ENCODE measurements at places on chromosomes 2 and 18. TPM values are rescaled to one million over a fixed set of nuclear protein-coding genes. Genes with fewer than 3 reads are reported as not detected.

Gene TMEM169
- 0.37 TPM for total RNA-seq

Gene ANKRD30B
- total RNA-seq = not detected

Gene FSHR
- not detected for total RNA-seq

Gene FAHD2A
- 31.3 TPM for total RNA-seq

Gene PLEKHH2
- total RNA-seq = 2.1 TPM

Gene CFC1
- 0.11 TPM for total RNA-seq

Gene DSC3
- total RNA-seq = 1.1 TPM

Gene KCNE4
- 0.46 TPM for total RNA-seq

Gene TRIP12
- 70.1 TPM for total RNA-seq

Gene CRYGC
- not detected for total RNA-seq

Gene HTR2B
- total RNA-seq = 0.03 TPM

Gene BOK
- 28.3 TPM for total RNA-seq
